Astrocyte of the spinal cord (primary cell): ENCODE measurements at places on chromosomes 7 and 10.
A peak's percentile ranks its signal among the peaks of the same experiment; 100 is the strongest.

- peak; percentile 68 for DNase-seq
Observed at GRCh38 chr7:138001529-138002095, at the start of gene CREB3L2. TSS of gene CREB3L2 (minus strand) at chr7:138002086. CDS start at chr7:138001705, 381 bp downstream.

DNA sequence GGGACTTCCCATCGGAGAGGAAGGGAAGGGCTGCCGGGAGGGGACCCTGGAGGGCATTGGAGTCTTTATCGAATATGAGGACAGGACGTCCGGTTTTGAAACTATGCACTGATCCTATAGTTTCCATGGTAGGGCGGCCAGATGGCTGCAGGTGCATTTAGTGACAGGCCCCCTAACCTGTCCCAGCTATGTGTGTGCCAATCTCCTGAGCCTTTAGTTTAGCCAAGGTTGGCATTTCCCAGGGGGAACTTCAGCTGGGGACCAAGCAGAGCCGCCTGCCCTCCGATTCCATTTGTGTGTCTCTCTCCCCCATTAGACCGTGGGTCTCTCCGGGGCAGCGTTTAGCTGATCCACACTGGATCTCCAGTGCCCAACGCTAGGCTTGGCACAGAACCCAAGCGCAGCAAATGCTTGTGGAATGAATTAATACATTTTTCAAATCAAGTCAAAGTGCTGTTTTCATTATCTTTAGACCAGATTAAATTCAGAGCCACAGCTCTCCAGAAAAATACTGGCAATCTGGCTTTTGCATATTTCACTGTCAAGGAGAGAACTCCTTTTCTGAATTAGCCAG lies 19.9 kb downstream of the TMEM270 start:
- DNase-seq, result no peak

GRCh38 chr7:95481271-95482165 lies 4.2 kb upstream of the ASB4 start:
- DNase-seq, result no peak

GRCh38 chr10:21159669-21160068 lies 262.6 kb upstream of the NEBL start:
- DNase-seq, result no peak

DNA sequence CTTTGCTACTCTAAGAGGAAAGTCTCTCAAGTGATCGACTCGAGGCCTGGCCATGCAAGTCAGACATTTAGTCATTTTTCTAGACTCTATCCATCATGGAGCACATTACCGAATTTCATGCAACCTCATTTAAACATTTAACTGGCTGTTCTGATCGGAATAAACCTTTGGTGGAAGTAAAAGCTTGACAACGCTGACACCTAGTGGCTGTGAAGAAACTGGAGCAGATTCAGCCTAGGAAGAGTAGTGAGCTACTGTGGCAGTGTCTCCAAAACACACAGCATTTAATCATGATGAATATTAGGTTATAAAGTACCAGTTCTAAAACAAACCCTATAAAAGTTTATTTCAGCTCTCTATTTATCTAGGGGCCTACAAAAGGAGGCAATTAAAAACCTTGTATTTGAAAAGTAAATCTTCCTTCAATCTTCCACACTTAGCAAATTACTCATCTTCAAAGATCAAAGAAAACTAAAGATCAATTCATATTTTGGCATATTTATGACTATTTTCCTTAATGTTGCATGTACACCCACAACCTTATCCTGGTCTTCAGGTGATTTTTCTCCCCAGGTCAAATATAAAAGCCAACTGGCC lies 175.0 kb downstream of the CTNNA3 start:
- peak; percentile 55 for DNase-seq

DNA sequence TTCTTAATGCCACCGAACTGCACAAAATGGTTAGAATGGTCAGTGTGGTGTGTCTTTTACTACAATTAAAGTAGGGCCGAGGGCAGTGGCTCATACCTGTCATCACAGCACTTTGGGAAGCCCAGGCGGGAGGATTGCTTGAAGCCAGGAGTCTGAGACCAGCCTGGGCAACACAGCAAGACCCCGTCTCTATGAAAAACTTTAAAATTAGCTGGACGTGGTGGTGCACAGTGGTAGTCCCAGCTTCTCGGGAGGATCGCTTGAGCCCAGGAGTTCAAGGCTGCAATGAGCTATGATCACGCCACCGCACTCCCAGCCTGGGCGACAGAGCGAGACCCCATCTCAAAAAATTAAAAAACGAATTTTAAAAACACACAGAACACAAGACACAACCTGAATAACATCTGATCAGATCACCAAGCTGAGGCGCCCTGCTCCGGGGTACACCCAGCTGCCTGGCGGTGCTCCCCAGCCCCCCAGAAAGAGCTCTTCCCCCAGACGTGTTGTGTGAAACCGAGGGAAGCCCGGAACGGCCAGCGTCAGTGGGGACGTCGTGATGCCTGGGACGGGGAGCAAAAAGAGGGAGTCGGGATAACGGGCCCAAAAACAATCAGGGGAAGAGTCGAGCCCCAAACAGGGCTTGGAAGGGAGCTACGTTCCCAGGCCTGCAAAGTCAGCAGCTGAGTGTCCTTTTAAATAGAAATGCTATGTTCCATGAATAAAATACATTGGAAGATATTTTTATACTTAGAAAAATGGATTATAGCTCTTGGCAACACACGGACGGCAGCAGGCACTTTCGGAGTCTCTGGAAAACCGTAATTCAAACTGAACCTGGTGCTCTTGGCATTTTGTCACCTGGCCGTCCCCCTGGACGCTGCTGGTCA lies 80.7 kb upstream of the PDGFA start:
- DNase-seq, result no peak

- DNase-seq, result peak; percentile 76
Observed at GRCh38 chr10:119090968-119091367, 10.4 kb upstream of the EIF3A start.

DNA sequence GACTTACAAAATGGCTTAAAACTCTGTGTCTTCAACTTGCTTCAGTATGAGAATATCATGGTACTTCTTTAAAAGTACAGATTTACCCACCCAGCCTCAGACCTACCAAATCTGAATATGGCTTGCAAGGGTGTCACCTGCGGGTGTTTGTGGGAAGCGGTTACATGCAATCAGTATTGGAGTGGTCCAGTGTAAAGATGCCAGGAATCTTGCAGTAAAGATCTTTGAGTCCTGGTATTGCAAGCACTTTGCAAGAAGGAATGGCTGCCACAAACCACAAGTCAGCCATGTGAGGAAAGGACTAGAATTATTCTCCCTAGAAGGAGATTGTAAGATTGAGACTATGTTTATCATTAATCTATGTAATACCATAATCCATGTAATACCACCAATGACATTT lies 115.1 kb downstream of the PON1 start:
- peak; percentile 66 for DNase-seq

DNA sequence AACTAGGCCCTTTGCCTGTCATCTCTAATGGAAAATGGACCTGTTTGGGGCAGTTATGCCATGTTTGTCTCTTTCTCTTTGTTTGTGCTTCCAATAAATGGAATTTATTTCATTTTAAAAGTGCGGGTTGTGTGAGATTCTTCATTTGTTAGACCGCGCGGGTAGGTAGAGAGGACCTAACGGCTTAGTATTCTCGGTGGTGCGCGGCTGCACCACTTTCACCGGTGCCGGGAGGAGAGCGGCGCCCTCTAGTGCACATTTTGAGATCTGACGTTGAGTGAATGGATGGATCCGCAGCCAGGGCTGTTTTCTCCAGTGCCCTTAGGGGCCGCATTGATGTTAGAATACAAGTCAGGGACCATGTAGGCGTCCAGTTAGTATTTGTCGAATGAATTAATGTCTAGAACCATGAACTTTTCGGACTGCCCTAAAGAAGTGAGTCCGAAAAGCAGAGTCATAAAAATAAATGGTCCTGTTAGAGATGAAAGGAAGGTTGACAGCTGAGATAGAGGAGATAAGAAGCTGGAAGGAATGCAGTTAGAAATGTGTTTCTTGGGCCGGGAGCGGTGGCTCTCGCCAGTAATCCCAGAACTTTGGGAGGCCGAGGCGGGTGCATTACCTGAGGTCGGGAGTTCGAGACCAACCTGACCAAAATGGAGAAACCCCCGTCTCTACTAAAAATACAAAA lies 29.3 kb upstream of the GIMAP8 start:
- DNase-seq, result peak; percentile 78

- DNase-seq, result peak; percentile 58
Observed at GRCh38 chr10:29646238-29646902, 11.6 kb upstream of the SVIL start.

GRCh38 chr7:77473229-77474005 lies 57.3 kb upstream of the GSAP start:
- no peak for DNase-seq

DNA sequence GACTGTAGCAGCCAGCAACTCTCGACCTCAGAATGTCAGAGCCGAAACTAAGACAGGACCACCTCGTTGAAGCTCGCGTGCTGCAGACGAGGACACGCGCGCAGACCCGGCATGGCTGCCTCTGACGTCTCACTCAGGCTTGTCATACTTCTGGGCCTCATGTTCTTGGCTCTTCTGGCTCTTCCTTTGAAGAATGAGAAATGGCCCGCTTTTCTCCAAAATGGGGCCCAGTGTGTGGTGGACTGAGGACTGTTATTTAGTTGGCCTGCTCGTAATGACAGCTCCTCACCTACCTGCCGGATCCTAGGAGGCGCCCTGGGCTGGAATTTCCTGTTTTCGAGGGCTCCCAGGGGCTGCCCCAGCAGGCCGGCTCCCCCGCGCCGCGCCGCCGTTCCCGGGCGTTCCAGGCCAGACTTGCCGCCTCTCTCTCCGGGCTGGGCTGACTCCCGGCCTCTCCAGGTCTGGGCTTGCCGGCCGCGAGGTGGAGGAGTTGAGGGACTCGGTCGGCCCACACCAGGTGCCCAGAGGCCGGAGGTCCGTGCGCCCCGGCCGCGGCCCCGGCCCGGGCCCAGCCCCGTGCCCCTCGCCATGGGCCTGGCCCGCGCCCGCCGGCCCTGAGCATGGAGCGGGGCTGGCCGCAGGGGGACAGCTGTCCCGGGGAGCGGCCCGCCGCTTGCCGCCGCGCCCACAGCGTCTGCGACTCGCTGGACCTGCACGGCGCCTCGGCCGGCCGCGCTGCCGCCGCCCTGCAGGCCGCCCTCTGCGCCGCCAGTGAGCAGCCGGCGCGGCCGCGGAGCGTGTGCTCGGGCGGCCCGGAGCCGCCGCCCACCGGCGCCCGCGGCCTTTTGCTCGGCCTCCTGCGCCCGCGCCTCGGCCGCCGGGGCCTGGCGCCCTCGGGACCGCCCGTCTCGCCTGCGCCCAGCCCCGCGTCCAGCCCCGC lies 28.1 kb downstream of the AGAP3 start:
- DNase-seq, result peak; percentile 14

DNA sequence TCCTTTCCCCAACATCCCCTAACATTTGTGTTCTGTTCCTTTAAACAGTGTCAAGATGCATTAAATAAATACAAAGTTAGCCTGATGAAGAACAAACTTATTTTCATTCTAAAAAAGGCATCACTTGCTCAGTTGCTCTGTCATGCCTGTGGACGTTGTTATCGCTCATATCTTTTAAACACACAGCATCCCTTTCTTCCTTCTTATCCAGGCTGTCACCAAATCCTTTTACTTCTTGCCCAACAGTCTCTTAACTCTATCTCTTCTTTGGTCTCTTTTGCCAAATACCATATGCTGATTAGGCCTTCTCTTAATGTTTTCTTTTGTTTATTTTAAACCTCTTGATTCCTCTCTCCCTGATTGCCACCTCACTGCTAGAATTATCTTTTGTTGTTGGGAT lies 43.9 kb downstream of the DKK1 start:
- no peak for DNase-seq

DNA sequence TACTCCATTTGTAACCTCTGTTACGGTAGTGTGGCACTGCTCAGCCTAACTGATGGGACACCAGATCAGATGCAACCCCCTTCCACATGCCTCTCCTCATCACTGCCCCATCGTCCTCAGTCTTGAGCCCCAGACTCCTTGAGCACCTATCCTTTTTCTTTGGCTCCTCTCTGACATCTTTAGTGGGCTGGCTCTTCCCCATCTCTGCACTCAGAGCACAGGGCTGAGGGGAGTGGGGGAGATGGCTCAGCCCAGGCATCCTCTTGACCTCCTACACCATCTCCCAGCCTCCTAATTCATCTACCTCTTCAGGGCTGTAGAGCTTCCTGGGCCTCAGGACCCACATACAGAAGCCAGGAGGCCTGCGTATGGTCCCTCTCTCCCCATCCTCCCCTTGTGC lies 1.5 kb upstream of the POLM start:
- DNase-seq, result no peak

DNA sequence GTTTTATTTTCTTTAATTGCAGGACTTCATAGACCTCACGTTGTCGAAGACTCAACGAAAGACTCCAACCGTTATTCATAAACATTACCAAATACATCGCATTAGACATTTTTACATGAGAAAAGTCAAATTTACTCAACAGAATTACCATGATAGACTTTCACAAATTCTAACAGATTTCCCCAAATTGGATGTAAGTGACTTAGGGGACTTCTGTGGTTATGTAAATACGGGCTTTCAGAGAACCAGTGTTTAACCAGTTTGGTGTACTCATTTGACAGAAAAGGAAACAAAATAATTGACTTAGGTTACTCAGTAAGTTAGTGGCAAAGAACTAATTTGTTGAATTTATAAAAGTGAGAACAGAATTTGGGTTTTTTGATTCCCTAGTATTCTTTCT lies 4.2 kb downstream of the GTPBP4 start:
- DNase-seq, result no peak

DNA sequence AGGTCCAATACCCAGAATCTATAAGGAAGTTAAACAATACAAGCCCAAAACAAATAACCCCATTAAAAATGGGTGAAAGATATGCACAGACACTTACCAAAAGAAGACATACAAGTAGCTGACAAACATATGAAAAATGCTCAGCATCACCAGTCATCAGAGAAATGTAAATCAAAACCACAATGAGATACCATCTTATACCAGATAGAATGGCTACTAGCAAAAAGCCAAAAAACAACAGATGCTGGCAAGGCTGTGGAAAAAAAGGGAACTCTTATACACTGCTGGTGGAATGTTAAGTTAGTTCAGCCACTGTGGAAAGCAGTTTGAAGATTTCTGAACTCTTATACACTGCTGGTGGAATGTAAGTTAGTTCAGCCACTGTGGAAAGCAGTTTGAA lies 331.1 kb downstream of the KIF20B start:
- DNase-seq, result no peak

DNA sequence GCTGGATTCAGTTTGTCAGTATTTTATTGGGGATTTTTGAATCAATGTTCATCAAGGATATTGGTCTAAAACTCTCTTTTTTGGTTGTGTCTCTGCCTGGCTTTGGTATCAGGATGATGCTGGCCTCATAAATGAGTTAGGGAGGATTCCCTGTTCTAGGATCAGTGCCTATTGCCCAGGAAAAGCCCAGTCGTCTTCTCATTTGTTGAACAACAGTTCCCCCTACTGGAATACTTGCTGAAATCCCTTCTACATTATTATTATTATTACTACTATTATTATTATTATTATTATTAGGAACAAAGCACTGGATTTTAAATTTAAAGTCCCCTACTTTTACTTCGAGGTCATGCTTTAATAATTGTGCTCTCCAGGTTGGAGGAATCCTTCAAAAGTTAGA lies 528.9 kb downstream of the MAGI2 start:
- peak; percentile 27 for DNase-seq

GRCh38 chr7:22378199-22378980 lies 21.4 kb upstream of the RAPGEF5 start:
- no peak for DNase-seq

- no peak for DNase-seq
Observed at GRCh38 chr10:4748491-4749270, 77.3 kb upstream of the AKR1E2 start.

GRCh38 chr10:89785095-89785494 lies 83.7 kb downstream of the KIF20B start:
- no peak for DNase-seq
